SW 1271 (cell line): ENCODE measurements at places on chromosomes 7 and 10.

DNA sequence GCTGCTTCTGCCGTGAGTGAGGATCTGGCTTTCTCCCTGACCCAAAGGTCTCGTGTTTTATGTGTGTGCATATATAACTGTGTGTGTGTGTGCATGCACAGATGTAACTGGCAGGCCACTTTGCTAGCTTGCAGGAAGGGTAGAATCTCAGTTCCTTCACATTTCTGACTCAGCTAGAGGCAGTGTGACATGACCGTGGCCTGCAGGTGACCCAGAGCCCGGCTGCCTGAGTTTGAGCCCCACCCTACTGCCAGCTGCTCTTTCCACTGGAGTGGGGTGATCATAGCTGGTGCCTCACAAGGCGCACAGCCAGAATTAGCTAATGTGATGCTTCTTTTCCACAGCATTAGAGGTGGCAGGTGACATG lies 9.3 kb upstream of the MYL7 start:
- no peak for DNase-seq

DNA sequence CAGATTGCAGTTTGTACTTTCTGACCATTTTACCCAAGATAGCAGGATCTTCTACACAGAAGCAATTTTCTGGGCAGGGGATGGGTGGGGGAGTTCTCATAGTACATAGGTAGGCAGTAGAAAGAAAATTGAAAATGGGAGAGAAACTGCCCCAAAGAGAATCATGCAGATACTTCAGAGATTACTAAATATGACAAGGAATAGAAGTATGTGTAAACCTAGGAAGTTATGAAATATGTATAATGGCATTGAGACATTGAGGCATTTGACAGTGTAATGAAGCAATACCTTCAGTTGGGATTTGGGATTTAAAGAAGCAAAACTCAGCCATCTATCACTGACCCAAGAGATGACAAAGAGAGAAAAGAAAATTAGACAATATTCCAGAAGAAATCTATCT lies 233.0 kb downstream of the PTN start:
- DNase-seq: no peak

GRCh38 chr7:76394957-76395356 lies 14.5 kb downstream of the SSC4D start:
- DNase-seq: no peak

- DNase-seq: no peak
Observed at GRCh38 chr7:20249920-20250319, 32.7 kb upstream of the MACC1 start.

GRCh38 chr7:82472966-82473365 lies 29.4 kb upstream of the CACNA2D1 start:
- DNase-seq: no peak

GRCh38 chr10:131478377-131478989 lies 167.0 kb upstream of the TCERG1L start:
- no peak for DNase-seq

DNA sequence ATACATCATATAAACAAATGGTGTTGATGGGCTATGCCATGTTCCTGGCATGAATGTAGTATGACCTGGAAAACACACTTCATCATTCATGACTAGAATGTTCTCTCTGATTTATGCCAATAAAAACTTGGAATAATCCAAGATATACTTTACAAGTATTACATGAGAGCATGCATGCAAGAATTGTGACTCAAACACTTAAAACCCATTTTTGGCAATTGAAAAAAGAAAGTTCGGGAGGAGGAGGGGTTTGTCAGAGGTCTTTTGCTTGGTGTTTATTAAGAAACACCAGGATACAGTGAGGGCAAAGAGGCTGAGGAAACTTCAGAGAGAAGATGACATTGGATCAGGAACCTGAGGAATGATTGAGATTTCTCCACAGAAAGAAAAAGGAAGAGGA lies 10.2 kb upstream of the CUL1 start:
- no peak for DNase-seq

DNA sequence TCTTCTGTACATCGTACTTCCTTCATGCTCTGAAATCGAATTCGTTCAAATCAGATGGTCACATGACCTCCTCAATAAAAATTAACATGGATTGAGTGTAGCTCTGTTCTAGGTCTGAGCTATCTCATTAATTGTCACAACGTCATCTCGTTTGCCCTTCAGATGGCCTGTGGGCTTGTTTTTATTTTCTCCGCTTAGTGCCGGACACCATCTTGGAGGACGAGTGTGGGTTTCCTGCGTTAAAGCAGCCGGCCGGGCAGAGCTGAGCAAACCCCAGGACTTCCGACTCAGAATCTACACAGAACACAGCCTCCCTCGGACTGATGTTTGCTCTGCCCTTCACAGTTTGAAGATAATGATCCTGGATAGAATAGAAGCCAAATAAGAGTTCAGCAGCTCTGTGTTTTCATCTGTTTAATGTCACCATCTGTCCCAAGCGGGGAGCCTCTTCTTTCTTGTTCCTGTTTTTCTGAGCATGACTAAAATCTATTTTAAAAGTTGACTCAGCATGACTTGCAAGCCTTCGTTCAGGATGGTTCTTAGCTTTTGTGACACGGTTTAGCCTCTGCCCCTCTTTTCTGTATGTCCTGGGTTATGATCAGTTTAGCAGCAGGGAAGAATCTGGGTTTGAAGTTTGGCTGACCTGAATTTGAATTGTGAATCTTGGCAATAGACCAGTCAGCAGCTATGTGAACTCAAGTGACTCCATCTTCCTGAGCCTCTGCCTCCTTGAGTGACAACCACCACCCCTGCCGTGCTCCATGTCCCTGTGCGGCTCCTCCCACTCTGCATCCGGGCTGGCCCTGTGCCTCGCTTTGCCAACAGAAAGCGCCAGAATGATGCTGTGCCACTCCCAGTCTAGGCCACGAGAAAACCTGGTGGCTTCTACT lies 30.6 kb upstream of the GALNTL5 start:
- no peak for DNase-seq

DNA sequence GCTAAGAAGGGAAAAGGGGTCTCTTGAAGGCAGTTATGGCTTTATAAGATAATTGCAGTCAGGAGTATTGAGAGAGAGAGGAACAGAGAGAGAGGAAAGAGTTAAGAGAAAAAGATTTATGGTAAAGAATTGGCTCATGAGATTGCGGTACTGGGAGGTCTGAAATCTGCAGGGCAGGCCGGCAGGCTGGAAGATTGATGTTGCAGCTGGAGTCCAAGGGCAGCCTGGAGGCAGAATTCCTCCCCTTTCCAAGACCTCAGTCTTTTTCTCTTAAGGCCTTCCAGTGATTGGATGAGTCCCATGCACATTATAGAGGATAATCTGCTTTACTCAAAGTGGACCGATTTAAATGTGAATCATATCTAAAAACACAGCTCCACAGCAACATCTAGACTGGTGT lies 68.4 kb downstream of the HACD1 start:
- no peak for DNase-seq

DNA sequence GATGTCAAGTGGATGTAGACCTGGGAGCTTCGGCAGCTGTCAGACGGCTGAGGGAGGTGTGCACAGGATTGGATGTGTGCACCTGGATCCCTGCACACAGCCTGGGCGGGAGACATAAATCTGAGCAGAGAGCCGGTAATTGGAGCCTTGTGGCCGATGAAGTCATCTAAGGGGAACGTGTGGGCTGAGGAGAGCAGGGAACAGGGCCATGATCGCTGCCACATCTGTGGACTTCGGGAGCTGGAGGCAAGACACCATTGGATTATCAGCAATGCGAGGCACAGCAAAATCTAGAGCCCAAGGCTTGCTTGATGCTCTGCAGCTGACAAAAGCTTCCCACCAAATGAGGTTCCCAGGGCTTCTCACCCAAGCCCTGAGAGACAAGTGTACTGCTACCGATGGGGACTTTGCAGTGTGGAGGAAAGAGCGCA lies 147.7 kb downstream of the PTPN20 start:
- DNase-seq: no peak

DNA sequence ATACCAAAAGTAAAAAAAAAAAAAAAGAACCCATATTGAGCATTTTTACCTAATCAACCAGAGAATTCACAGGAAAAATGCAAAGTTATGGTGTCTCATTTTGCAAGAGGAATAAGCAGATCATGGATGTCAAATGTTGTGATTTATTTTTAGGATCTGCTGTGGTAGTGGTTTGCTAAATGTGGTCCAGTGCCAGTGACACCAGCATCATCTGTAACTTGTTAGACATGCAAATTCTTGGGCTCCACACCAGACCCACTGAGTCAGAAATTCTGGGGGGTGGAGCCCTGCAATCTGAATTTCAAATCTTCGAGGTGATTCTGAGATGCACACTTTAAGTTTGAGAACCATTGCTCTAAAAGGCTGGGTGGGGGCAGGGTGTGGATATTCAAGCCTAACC lies 30.1 kb upstream of the ZEB1 start:
- DNase-seq: no peak

- DNase-seq: no peak
Observed at GRCh38 chr7:116198748-116199410, 11.5 kb upstream of the TES start.

GRCh38 chr10:91602449-91602848 lies 30.4 kb downstream of the PPP1R3C start:
- DNase-seq: no peak

- DNase-seq: no peak
Observed at GRCh38 chr7:83466956-83467355, 182.0 kb downstream of the SEMA3E start.

- no peak for DNase-seq
Observed at GRCh38 chr10:83983578-83984255, 155.6 kb upstream of the GHITM start.

- no peak for DNase-seq
Observed at GRCh38 chr7:42071372-42072261, 165.4 kb downstream of the GLI3 start.
